ENCODE measurements at places on chromosomes 11 and 22.

- DNase-seq, result no peak
Measured at GRCh38 chr11:109019342-109019936, 354.6 kb downstream of the DDX10 start.

DNA sequence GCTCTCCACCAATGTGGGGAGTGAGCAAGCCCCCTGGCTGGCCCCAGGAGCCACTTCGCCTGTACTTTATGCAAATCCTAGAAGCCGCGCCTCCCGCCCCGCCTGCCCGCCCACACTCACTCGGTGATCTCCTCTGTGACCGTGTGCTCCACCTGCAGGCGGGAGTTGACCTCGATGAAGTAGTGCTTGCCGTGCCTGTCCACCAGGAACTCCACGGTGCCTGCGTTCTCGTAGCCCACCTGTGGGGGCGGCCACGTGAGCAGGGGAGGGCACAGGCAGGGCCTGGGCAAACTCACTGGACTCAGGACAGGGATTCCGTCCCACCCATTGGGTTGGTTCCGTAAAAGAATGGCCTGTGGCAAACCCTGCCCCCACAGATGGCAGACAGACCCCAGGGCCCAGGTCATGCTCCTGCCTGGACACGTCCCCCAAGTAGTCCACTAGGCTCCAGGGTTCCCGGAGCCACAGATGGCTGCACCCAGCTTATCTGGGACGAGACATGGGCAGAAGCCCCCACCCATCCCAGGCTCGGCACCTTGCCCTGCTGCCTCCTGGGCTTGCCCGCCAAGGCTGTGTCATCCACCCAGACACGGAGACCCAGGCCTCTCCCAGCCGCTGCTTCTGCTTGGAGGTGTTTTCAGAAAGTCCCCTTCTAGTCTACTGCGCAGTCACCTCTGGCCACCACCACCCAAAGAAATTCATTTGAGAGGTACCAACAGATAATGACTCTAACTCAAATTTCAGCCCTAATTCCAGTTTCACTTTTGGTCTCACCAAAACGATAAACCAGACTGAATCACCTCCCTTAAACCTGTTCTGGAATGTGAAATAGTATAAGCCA is 12.1 kb downstream of the LRFN4 start:
- DNase-seq, result no peak

GRCh38 chr22:39462443-39463221 is 5.8 kb downstream of the MGAT3 start:
- no peak for DNase-seq

GRCh38 chr11:77047007-77047927 is 13.1 kb downstream of the B3GNT6 start:
- DNase-seq, result peak; percentile 94

- no peak for DNase-seq
Measured at GRCh38 chr11:36605221-36606216, 7.5 kb upstream of the RAG2 start.

- DNase-seq, result no peak
Measured at GRCh38 chr22:24305260-24305692, 34.6 kb downstream of the SPECC1L start.

GRCh38 chr11:34208266-34209135 is 103.1 kb downstream of the NAT10 start:
- peak; percentile 27 for DNase-seq

GRCh38 chr11:74397501-74398243 is 561 bp downstream of the PGM2L1 start:
- peak; percentile 30 for DNase-seq

DNA sequence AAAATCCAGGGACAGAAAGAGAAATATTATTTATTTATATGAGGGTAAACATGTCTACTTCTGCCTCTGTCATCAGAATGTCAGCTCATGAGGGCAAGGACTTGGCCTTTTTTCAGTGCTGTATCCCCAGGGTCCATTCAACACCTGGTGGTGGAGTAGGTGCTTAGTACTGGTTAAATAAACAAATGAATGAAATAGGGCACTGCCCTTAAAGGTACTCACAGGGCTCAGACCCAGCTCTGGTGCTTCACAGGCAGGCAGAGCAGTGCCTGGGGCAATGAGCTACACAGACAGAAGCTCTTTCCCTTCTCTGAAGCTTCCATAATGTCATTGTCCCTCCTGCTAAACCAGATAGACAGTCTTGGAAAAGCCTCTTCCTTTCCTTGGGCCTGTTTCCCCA is 30.9 kb downstream of the P4HA3 start:
- DNase-seq, result no peak

GRCh38 chr11:36019722-36020121 is 75.9 kb downstream of the LDLRAD3 start:
- DNase-seq, result no peak

GRCh38 chr11:126163074-126163700 is 48.3 kb downstream of the RPUSD4 start:
- peak; percentile 93 for DNase-seq

GRCh38 chr11:93274851-93275250 is 55.7 kb upstream of the DEUP1 start:
- DNase-seq, result no peak

DNA sequence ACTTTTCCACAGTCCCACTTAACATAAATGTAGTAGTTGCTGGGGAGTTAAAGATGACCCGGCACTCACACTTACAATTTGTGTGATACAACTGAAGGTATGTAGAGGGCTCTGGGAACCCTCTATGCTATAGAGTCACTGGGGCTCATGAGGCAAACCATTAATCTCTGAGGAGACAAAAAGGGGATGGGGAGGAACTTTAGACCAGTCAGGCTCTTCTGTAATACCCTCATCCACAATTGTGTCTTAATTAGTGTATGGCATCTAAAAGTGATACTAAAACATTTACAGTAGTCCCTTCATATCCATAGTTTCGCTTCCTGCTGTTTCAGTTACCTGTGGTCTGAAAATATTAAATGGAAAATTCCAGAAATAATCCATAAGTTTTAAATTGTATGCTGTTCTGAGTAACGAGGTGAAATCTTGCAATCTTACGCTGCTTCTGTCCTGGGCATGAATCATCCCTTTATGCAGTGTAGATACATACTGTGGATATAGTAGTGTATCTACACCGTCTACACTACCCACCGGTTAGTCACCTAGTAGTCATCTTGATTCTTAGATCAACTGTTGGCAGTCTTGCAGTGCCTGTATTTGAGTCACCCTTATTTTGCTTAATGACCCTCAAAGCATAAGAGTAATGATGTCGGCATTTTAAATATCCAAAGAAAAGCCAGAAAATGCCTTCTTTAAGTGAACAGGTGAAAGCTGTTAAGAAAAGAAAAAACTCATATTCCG is 12.2 kb downstream of the CBL start:
- peak; percentile 95 for DNase-seq

GRCh38 chr11:126680131-126680530 is 320.4 kb downstream of the KIRREL3 start:
- peak; percentile 25 for DNase-seq

GRCh38 chr11:102119997-102120396 is 9.8 kb downstream of the YAP1 start:
- DNase-seq, result peak; percentile 13

- peak; percentile 65 for DNase-seq
Measured at GRCh38 chr11:96464700-96465307, 75.0 kb downstream of the JRKL start.

DNA sequence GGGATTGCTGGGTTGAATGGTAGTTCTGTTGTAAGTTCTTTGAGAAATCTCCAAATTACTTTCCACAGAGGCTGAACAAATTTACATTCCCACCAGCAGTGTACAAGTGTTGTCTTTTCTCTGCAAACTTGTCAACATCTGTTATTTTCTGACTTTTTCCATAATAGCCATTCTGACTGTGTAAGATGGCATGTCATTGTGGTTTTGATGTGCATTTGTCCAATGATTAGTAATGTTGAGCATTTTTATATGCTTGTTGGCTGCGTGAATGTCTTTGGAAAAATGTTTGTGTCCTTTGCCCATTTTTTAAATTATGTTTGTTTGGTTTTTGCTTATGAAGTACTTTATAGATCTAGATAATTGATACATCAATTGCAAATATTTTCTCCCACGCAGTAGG is 1025.0 kb downstream of the JRKL start:
- no peak for DNase-seq

GRCh38 chr11:61890529-61891330 is 615 bp downstream of the FADS3 start:
- peak; percentile 84 for DNase-seq

DNA sequence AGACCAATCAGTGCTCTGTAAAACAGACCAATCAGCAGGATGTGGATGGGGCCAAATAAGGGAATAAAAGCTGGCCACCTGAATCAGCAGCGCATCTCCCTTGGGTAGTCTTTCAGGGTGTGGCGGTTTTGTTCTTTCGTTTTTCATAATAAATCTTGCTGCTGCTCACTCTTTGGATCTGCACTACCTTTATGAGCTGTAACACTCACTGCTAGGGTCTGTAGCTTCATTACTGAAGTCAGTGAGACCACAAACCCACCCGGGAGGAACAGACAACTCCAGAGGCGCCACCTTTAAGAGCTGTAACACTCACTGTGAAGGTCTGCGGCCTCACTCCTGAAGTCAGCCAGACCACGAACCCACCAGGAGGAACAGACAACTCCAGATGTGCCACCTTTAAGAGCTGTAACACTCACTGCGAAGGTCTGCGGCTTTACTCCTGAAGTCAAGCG is 175.5 kb upstream of the PDGFD start:
- DNase-seq, result no peak

GRCh38 chr11:100980156-100980555 is 149.5 kb downstream of the PGR start:
- no peak for DNase-seq

- DNase-seq, result no peak
Measured at GRCh38 chr22:47091921-47092700, 329.7 kb downstream of the TBC1D22A start.

- DNase-seq, result peak; percentile 27
Measured at GRCh38 chr11:64649291-64649697, 58.3 kb downstream of the SLC22A12 start.

- DNase-seq, result no peak
Measured at GRCh38 chr11:71156301-71156700, 96.1 kb downstream of the SHANK2 start.

GRCh38 chr11:71327156-71328085 is 75.0 kb upstream of the SHANK2 start:
- DNase-seq, result no peak

- DNase-seq, result peak; percentile 29
Measured at GRCh38 chr22:44024288-44024921, at the start of gene PARVB. Gene PARVB (plus strand): TSS chr22:44024302. CDS start chr22:44024340, 38 bp downstream.

- no peak for DNase-seq
Measured at GRCh38 chr11:63427971-63428508, 58.5 kb downstream of the SLC22A9 start.

DNA sequence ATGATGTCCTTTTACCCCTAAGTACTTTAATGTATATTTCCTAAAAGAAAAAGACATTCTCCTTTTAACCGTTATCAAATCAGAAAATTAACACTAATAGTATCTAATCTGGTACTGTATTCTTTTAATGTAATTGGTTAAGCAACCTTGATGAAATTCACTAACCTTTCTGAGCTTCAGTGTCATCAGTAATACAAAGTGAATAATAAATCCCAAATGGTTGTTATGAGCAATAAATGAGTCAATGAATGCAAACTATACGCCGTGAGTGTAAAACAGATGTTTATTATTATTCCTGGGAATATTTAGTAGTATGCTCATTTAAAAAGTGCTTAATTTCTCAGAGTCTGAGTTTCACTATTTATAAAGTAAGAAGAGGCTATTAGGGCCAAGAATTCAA is 21.5 kb downstream of the UEVLD start:
- DNase-seq, result peak; percentile 11

DNA sequence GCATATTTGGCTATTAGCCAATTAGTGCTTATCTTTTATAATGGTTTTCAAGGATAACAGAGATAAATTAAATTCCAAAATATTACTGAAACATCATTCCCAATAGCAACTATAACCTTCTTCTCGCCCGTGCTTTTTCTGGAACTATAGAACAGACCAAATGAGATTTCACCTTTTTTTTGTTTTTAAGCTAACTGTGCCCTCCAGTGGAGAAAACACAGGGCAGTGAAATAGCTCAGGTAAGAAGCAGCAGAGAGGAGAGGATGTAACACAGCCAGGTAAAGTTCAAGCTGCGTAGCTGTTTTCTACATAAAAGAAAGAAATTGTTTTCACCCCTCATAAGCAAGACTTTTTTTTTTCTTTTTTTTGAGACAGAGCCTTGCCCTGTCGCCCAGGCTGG is 28.2 kb downstream of the HSD17B12 start:
- DNase-seq, result no peak

DNA sequence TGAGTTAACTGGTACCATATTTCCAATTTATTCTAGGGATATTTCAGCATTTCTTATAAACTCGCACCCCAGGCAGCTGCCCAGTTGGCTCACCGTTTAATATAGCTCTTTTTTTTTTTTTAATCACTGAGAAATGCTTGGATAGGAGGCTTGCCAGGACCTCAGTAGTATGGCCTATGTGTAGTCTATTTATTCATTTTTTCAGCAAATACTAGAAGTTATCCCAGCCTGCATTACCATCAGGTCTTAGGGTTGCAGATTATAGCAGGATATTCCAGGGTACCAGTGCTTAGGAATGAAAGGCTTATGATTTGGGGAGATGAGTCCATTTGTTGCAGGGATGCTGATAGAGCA is 26.6 kb downstream of the PARVA start:
- DNase-seq, result no peak

GRCh38 chr11:17595526-17596309 is 48.7 kb downstream of the OTOG start:
- DNase-seq, result no peak

DNA sequence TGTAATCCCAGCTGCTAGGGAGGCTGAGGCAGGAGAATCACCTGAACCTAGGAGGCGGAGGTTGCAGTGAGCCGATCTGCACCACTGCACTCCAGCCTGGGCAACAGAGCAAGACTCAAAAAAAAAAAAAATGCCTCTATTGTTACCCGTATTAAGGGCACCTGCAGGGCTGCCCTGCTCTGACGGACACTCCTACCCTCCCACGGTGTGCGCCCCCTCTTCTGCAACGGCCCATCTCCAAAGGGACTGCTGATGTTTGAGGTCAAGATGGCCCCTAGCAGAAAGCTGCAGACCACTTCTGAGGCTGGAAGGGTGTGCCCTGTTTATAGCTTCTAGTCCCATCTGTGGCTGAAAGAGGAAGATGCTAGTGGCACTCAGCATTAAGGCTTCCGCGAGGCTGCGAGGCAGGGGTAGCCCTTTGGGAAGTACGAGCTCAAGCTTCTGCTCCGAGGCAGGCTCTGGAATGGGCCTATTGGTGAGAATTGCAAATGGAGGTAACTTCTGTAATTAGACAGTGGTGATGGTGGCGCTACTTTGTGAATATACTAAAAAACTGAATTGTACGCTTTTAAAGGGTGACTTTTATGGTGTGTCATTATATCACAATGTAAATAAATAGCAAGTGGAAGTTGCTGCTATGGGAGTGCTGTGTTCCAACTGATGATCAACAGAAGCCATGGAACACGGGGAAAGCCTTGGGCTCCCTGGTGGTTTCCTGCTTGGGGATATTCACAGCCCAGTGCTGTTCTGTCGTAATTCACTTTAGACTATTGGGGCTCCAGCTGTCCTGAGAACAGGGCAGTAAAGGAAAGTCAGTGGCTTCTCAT is 24.3 kb downstream of the ARFGAP2 start:
- no peak for DNase-seq

GRCh38 chr11:10982704-10983510 is 125.1 kb upstream of the ZBED5 start:
- DNase-seq, result no peak

Data from EL (cell line).